ENCODE measurements at places on chromosomes 5 and 9. TPM values are rescaled to one million over a fixed set of nuclear protein-coding genes. Genes with fewer than 3 reads are reported as not detected.

The FRMD3 gene
- 15.5 TPM for total RNA-seq

DNA sequence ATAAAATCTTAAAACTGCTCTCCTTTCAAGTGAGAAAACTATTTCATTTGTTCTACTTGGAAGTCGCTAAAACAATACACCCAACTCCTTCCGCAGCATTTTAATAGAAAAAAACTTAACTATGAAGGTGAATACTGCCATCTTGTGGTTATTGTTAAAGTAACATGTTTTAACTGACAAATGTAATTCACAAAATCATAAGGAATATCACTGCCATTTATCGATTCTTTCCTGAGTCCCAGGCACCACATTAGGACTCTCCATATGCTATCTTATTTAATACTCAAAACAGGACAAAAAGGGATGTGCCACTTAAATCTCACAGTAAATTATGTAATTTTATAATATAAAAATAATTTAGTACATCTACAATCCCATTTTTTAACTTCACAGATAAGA, 130.5 kb upstream of the ITGA1 start:
- DNase-seq, result no peak

The PCDHGB3 gene
- total RNA-seq, result not detected

- peak; percentile 59 for DNase-seq
Measured at GRCh38 chr9:77977210-77977611, 54.4 kb downstream of the GNAQ start.

The ADRA1B gene
- 2.8 TPM for total RNA-seq

- DNase-seq, result no peak
Measured at GRCh38 chr9:89191004-89191403, 12.4 kb upstream of the SHC3 start.

DNA sequence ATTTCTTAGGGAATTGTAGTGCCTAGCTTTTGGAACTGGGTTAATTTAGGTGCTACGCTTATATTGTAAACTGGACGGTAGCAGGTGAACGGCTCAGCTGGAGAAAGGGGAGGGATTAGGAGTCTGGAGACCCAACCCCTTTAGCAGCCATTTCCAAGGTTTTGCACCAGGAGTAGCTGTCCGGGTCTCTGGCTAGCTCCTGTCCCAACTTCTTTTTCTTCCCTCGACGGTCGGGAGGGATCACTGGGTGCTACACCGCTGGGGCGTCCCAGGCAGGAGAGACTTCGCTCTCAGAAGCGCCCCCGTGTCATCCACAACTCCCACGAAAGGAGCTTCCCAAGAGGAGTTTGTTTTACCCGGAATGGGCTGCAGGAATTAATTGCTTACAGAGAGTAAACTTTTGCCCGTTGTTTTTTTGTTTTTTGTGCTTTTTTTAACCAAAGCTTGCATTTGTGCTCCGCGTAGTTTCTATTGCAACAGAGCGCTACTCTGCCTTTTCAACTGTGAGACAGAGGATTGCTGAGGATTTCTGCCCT, 1640.9 kb upstream of the C9orf72 start:
- DNase-seq, result no peak

GRCh38 chr5:138542180-138542955, 668 bp downstream of the ETF1 start:
- peak; percentile 51 for DNase-seq

GRCh38 chr5:98992552-98992951, 63.7 kb upstream of the CHD1 start:
- no peak for DNase-seq

DNA sequence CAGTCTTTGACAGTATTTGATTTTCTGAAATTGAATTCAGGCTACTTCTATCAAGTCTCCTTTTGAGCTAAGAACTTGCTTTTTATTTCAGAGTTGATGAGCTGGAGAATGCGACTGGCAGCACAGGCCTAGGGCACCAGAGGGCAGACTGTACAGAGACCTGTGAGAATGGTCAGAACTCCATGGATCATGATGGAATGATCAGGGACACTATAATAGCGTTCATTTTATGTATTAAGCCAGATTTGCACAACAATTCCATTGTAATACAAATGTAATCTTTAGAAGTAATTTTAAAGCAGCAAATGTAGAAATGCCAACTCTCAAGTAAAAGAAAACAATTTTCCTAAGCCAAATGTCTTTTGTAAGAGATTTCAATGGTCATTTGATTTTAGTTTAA, 902.4 kb downstream of the NR2F1-AS1 start:
- DNase-seq, result no peak

GRCh38 chr5:5044247-5044840, 95.8 kb upstream of the ADAMTS16 start:
- DNase-seq, result no peak

GRCh38 chr9:134272302-134273023, 53.8 kb upstream of the RXRA start:
- no peak for DNase-seq

DNA sequence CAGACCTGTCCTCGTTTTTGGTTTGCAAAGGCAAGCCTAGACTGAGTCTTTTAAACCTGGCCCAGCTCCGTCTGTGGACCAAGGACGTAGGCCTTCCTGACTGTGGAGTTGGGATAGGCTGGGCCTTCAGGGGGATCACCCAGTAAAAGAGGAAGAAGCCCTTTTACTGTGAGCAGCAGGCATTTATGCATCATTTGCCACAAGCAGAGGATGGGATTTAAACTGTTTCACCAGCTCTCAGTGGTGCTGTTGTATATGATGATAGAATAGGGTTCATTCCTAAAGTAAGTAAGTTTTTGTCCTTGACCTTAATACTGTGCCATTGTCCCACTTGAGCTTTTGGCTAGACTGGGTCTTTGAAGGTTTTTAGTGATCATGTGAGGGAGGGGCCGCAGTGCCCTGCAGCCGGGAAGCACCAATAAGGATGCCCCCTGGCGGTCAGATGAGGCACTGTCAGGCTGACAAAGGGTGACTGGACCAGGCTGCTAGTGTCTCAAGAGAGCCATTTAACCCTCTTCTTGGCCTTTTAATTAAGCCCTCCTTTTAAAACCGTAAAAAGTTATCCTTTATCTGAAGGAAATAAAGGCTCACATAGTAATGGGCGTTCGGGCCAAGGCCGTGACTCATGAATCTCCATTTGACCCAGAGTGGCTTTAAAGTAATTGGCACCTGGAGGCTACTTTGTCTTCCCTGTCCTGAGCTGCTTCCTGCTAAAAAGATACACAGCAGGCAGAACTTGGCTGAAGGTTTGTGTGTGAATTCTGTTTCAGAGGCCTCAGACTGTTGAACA, 74.0 kb downstream of the UBAP1 start:
- peak; percentile 52 for DNase-seq

The FAM151B gene
- total RNA-seq, result 2.1 TPM

DNA sequence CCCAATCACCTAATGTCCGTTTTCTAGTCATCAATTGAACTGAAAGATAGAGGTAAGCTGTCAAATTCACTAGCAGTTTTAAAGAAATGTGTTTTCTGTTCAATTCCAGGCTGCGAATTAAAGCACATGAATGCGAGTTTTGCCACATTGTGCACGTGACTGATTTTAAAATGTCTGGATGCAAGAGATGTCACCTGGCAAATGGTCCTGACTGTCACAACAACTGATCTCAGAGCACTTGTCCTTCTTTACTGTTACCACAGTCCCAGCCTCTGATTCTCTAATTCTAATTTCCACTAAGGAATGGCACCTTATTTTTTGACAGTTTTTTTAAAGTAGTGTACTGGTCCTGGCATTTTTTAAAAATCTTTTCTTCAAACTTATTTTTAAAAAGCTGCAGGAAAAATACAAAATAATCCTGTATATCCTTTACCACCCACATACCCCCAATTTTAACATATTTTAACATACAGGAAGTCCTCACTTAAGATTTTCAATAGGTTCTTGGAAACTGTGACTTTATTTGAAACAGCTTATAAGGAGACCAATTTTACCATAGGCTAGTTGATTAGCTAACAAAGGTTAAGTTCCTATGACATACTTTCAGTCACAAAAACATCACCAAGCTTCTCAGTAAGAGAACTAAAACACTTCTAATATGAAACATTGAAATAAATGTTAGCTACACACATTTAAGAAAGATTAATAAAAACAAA, 1364.3 kb downstream of the EFNA5 start:
- no peak for DNase-seq

- DNase-seq, result no peak
Measured at GRCh38 chr9:99820685-99821395, 845 bp upstream of the NR4A3 start.

- no peak for DNase-seq
Measured at GRCh38 chr9:97046228-97046627, 7.3 kb upstream of the CTSV start.

DNA sequence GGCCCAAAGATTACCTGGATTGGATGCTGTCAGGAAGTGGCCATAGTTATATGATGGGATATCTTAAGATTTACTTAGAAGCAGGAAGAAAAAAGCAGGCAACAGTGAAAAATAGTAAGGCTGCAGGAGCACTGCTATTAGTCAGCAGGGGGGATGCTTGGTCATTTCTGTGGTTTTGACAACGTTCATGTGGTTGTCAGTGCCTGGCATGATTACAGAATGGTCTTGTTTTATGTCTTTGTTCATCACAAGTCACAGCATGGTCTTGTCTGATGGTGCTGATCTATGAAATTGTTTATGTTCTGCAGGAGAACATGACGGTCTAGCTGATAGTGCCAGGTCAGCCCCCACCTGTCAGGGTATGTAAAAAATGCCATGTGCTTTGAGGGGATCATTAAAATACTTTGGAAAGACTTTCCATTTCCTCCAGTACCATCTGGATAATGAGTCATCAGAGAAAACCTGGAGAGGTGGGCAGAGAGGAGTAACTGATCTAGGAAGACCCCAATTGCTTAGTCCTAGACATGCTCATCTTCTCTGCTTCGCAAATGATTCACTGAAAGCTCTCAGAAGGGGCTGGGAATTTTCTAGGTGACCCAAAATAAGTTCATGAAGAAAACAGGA, 48.5 kb downstream of the PLGRKT start:
- DNase-seq, result peak; percentile 53

The SLC6A18 gene
- total RNA-seq, result not detected

The LHX3 gene
- not detected for total RNA-seq

DNA sequence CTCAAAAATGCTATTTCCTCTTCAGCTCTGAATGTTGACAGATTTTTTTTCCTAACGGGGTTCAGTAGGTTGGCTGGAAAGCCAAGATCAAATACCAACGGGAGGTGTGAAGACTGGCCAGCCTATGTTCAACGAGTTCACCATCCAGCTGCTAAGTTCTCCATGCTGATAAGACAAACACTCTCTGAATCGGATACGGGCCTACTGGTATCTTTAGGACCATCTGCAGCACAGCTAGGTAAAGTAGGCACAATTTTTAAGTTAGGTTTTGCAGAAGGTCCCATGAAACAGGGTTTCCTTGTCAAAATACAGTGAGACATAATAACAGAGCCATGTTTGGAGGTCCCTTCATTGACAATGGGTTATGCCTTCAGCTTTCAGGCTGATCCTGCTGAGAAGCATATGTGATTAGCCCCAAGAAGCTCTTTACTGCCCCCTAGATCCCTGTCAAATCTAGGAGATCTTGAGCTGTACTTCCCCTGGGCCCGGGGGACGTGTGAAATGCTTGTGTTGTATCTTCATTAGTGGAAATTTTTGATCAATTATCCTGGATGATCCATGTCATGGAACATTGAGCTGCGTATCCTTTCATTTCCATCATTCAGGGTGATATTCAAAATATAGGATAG, 60.6 kb downstream of the PGM5 start:
- DNase-seq, result no peak

Measured in SJSA1 (cell line).